ENCODE measurements at places on chromosomes 4 and X.

DNA sequence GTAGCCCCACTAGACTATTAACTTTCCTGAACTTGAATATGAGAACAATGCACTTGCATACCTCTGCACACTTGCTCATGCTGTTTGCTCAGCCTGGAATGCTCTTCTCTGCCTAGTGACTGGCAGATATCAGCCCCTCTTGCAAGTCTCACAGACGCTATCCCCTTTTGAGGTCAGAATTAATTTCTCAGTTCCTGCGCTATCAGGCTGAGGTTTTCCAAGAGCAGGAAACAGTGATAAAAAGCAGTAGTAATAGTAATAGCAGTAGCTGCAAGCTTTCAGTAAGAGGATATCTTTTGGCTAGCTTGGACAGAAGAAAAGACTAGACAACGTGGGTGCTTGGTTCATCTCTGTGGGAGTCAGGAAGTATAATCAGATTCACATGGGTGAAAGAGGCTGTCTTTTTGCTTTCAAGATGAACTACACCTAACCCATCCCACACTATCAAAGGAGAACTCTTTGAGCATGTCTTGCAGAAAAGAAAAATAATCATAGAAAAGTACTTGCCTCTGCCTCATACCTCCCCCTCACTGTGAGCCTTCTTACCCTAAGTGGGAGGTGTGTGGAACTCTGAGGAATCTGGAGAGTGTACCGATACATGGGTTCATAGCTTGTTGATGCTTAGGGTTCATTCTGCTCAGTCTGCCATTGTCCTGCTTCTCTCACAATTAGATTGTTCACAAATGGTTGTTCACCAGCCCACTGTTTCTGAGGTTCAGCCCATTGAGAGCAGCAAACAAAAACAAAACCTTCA lies 11.3 kb upstream of the DRP2 start:
- DNase-seq, result no peak

- DNase-seq, result no peak
Measured at GRCh38 chr4:102037566-102037965, 247.0 kb downstream of the BANK1 start.

GRCh38 chr4:93841803-93842345 lies 13.3 kb downstream of the ATOH1 start:
- no peak for DNase-seq

- DNase-seq, result no peak
Measured at GRCh38 chr4:41541687-41542094, 3.7 kb downstream of the LIMCH1 start.

DNA sequence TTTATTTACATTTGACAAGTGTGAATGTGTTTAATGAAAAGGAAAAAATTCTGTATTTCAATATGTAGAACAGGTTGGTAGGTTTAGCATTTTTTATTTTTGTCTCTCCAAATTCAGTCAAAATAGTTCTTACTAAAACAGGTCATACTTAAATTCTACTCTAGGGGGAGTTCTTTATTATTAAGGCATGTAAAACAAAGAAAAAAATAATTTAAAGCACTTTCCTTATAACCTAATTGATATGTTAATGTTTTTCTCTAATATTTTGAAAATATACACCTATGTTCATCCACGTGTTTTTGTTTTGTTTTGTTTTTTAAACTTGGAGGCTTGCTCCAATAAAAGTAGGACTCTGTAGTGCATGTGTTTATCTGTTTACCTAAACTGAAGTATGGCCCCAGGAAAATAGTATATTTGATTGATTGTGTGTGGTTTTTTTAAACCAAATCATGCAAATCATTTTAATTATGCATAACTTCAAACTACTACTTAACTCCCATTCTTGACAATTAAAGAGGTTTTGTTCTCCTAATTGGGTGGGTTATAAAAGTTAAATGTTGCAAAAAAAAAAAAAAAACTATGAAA lies 562.7 kb downstream of the RPA4 start:
- DNase-seq, result no peak

GRCh38 chr4:145101091-145101490 lies 3.0 kb downstream of the ABCE1 start:
- DNase-seq, result no peak

DNA sequence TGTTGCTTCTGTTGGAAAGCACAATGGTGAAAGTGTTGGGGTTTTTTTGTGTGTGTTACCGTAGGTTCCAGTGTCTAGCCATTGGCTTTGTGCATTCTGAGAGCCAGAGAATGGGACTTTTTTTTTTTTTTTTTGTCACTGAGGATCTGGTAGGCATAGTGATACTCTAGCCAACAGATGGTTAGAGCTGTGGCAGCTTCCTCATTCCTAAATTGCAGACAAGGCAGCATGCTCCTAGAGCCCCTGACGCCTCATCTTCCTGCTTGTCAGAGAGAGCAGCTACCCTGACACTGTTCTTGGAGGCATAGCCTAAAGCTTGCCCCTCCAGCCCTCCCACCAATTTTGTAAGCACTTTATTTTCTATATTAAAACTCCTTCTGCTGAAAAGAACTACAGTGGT lies 27.0 kb downstream of the ARHGEF9 start:
- no peak for DNase-seq

DNA sequence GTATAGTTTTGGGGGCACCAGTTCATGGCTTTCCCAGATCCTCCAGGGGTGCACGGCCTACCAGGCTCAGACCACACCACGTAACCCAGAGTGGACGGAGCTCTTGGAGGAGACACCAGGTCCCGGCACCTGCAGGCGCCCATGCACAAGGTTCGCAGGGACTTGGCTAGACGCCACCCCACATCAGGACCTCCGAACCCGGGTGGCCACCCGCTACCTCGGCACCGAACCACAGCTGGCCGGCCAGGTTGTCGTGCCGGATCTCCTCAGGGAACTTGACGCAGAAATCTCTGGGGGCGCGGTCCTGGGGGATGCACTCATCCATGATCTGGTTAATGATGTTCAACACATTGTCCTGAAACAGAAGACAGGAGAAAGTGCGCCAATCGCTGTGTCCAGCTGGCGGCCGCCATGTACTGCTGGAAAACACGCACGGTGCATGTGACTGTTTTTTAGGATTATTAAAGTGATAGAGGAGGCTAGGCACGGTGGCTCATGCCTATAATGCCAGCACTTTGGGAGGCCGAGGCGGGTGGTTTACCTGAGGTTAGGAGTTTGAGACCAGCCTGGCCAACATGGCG lies 77.1 kb downstream of the ZFYVE28 start:
- no peak for DNase-seq

- DNase-seq, result peak; percentile 26
Measured at GRCh38 chr4:105520819-105521790, 31.3 kb upstream of the ARHGEF38 start.

DNA sequence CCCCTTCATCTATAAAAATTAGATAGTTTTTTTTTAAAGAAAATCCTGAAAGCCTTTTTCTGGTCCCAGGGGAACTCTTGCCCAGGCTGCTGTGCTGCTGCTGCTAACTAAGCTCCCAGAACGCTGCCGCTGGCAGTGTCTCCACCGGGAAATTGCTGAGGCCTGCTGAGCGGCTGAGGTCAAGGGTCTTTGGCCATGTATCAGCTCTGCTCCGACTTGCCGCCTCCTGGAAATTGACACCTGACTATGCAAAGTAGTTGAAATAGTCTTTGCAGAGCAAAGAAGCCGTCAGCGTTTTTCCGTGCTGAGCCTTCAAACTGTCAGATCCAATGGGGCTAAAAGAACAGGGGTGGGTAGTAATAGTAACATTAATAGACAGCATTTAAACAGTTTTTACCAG lies 839 bp downstream of the QDPR start:
- no peak for DNase-seq

DNA sequence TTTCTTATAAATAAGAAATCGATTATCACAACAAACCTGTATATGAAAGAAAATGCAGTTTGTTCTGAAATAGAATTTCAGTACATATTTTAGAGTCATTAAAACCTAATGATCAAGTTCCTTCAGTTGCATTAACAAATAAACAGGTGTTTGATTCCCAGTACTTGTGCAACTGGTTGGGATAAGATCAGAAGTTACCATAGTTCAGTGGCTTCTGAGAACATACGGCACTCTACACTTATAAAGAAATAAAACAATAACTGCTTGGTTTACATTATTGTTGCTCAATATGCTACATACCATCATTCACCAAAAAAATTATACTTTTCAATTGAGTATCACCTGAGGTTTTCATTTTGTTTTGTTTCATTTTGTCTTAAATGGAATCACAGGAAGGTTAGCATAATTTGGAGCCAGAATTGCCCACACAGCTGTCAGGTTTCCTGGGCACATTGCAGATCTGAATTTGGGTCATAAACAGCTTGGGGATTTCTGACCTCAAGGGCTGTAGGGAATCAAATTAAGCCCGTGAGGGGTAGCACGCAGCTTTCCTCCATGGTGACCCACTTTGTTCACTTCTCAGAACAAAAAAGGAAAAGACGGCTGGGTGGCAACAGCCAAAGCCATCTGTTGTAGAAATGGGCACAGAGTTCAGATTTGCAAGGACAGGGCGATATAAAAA lies 14.9 kb upstream of the CCNG2 start:
- DNase-seq, result no peak

- peak; percentile 35 for DNase-seq
Measured at GRCh38 chr4:99300934-99301333, 10.1 kb upstream of the ADH1A start.

DNA sequence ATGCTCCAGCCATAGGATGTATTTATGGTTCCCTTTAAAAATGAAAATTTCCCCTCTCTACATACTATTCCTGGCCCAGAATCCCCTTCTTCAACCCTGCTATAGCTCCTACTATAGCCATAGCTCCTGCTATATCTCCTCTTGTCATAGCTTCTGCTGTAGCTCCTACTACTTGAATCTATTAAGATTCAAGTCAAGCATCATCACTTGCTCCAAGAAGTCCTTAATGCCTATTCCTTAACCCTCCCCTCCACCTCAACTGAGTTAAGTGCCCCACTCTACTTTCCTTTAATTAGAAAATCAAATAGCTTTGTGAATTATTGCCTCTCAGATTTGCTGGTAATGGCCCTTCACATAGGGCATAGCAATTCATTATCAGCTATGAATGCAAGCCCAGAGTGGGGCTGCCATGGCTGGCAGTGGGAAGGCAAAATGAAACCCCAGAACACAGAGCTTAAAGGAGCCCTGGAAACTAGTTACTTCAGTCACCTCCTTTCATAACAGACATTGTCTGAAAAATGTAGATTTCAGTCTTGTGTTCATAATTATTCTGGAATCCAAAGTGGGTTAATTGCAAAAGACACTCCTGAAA lies 15.4 kb downstream of the OCIAD2 start:
- no peak for DNase-seq

DNA sequence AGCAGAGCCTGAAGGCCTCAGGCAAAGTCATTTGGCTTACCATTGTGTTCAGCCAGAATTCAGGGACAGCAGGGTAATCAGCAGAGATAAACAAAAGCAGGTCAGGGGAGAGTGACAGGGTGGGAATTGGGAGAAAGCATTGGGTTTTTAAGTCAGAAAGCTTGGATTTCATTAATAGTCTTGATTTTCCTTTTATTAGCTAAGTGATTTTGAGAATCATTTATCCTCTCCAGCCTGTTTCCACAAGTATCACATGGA lies 410.1 kb downstream of the HNRNPD start:
- no peak for DNase-seq

DNA sequence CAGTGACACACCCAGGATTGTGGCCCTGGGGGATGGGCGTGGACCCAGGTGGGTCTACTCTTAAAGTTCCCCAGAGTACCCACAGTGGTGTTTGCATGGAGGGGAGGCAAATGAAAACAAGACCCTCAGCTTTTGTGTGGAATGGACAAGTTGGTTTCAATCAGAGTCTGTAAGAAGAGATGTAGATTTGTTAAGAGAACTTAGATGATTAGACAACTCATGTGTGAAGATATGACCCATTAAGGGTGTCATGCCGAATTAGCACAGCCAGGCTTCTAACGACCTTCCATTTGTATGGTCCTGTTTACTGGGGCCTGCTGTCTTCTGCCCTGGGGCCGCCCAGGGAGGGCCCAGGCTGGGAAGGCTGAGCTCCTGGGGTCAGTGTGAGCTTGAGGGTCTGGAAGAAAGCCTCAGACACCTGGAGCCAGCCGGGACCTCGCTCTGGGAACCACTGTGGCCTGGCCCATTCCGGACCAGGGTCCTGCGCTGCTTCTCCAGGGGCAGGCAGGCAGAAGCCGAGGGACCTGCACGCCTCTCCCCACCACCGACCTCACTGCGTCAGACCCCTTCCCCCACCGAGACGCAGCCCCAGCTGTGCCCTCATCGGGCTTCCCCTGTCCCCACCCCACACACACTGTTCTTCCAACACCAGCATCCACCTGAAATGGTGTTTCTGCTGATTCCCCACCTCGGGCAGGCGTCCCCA lies 20.4 kb downstream of the UVSSA start:
- no peak for DNase-seq

GRCh38 chrX:154505734-154506133 lies 10.3 kb downstream of the FAM3A start:
- no peak for DNase-seq

DNA sequence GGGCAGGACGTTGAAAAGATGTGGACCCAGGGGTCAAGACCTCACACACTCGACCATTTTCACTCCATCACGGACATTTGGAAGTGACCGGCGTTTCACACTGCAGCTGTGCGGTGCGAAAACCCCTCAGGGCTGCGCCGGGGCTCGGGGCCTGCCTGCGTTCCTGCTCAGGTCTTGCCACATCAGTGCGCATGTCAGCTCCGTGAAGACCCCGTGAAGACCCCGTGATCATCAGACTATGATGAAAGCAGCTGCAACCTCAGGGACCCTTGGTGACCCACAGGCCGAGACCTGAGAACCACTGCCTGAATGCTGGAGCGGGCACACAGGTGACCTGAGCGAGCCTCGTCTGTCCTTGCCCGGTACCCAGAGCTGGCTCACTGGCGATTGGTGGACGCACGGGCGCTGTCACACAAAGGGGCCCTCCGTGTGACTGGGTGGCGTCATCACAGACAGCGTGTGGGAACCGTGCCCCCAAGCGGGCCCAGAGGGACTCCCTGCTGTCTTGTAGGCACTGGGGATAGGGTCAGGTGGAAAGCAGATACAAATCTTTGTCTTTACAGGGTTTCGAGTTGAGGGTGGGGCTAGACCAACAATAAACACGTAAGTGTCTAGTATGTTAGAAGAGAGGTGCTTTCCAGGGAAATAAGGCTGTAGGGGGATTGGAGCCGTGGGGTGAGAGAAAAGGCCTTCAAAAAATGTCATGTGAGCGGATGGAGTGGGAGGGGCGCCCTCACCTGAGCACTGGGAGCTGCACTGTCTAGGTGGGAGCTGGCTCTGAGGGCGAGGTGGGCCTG lies 12.7 kb downstream of the MSANTD1 start:
- DNase-seq, result no peak

DNA sequence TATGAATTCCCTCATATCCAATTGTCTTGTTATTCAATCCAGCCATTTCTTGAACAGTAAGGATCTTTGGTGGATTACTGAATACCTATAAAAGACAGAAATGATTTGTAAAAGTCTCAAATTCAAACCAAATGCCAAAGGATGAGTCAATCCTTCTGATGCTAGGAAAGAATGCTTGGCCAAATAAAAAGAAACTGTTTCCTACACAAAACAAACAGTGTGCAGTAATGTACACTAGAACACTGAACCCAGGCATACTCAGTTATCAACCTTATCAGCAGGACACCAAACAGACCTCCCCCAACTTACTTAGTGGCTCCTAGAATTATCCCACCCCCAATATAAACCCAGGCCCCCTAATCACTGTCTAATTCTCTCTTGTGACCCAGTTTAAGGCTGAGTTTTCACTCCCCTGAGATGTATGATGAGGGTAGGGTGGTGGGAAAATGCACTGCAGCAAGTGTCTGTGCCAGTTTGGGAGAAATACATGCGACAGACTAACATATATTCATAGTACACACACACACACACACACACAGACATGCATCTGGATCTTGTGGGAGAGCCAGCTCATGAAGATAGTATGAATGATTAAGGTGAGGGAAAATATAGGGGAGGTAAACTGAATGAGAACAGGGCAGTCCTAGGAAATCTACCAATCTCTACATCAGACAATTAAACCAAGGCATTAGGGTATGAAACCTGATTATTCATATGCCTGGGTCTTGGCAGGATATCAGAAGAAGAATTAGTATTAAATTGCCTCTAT lies 35.0 kb downstream of the CLDN2 start:
- DNase-seq, result no peak

All from epithelial cell of proximal tubule (primary cell).